ENCODE measurements at places on chromosomes 7 and 10. TPM values are rescaled to one million over a fixed set of nuclear protein-coding genes. Genes with fewer than 3 reads are reported as not detected.

Gene GSTO2
- total RNA-seq = 0.85 TPM

Gene SLC18A2
- not detected for total RNA-seq

Gene ADIRF
- 24.4 TPM for total RNA-seq

Gene CFAP69
- total RNA-seq = 6.1 TPM

Gene ATE1
- total RNA-seq = 31.0 TPM

Gene ADAM22
- total RNA-seq = 5.5 TPM

Gene CYP26C1
- 0.16 TPM for total RNA-seq

Gene COMTD1
- 14.6 TPM for total RNA-seq

Gene RSPH10B
- not detected for total RNA-seq

Gene GARIN1A
- 2.4 TPM for total RNA-seq

Gene CLDN12
- 33.9 TPM for total RNA-seq

Gene RAPGEF5
- total RNA-seq = 0.49 TPM

Measured in hair follicle dermal papilla cell (primary cell).